ENCODE measurements at places on chromosomes 1 and 21.
A peak's percentile ranks its signal among the peaks of the same experiment; 100 is the strongest.

GRCh38 chr1:108811611-108812010, 45.3 kb downstream of the AKNAD1 start:
- no peak for DNase-seq

GRCh38 chr1:114114185-114115094, 39.2 kb downstream of the SYT6 start:
- no peak for DNase-seq

DNA sequence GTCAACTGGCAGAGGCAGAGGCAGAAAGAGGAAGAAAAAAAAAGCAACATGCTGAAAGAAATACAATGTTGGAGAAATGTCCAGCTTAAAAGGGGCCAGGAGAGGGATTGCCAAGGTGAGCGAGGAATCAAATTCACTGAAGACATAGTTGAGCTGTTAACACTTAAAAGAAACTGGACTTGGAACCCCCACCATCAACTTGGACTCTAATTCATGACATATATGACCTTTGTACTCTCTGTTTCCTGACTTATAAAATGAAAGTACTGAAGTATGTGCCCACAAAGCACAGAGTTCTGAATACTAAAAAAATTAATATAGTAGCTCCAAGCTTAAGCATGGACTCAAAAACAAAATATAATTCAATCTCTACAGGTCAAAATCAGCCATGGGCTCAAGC, 16.1 kb downstream of the PRR9 start:
- DNase-seq = no peak

GRCh38 chr1:55204997-55205396, 10.2 kb downstream of the USP24 start:
- no peak for DNase-seq

GRCh38 chr1:185559684-185560331, 174.4 kb upstream of the HMCN1 start:
- DNase-seq = no peak

DNA sequence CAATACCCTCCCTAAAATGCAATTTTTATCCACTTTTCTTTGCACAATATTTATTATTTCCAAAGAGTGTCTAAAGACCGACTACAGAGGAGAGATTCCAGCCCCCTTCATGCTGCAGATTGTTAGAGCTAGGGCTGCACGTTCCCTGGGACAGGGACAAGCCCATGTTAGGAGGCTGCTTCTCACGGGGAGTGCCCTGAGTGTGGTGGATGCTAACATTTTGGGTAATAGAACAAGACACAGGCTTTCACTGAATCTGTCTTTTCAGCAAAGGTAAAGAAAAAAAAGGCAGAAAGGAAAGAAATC, 125.4 kb downstream of the RIPK4 start:
- no peak for DNase-seq

DNA sequence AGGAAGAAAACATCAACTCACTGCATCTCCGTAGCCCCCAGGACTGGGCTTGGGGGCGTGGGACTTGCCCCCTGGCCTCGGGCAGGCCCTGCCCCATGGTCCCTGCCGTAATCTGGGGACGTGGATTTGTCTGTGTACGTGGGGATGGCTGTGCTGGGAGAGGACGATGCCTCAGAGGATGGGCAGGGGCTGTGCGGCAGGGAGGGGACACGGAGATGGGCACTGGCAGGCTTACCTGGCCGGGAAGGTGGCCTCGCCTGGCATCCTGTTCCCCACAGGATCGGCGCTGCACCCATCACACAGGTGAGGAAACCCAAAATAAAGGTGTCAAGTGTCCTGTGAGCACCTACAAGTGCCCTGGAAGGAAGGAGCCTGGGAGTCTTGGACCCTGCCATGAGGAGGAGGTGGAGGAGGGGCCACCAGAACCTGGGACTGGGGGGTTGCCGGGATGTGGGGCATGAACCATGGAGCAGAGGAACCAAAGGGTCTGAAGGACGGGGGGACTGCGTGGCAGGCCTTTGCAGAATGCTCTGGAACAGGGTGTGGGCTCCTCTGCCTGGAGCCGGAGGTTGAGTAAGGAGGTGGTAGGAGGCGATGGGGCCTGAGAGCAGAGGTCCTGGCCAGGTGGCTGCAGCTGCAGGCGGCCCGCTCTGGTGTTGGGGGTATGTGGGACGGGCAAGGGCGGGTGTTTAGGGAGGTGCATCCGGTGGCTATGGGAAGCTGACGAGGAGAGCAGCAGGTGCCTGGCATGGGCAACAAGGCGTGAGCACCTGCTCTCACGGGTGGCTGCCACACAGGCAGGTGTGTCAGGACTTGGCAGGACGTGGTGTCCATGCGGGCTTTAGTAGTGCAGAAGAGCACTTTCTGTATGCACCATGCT, 27.8 kb upstream of the LRRC3 start:
- peak; percentile 60 for DNase-seq

GRCh38 chr1:41338820-41339219, 22.4 kb upstream of the FOXO6 start:
- DNase-seq = no peak

DNA sequence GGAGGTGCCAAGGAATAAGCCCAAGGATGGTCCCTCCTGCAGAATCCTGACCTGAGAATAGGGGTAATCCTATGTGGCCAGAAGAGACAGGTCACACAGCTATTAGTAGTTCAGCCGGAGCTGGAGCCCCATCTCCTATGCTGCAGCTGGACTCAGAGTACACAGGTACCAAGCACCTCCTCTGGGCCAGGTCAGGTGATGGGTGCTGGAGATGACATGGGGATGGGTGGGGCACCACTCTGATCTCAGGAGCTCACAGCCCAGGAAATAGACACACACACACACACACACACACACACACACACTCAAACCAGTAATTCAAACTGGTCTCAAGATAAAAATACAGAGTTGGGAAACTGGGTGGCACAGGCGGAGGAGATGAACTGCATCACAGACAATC, 54.2 kb upstream of the SSBP3 start:
- no peak for DNase-seq

GRCh38 chr21:32807717-32808380, 36.3 kb upstream of the PAXBP1 start:
- no peak for DNase-seq

GRCh38 chr1:31703431-31704270, at the start of gene COL16A1:
Gene COL16A1 (minus strand): TSS chr1:31704017. CDS start chr1:31702193, 1,824 bp downstream.
- DNase-seq = no peak

DNA sequence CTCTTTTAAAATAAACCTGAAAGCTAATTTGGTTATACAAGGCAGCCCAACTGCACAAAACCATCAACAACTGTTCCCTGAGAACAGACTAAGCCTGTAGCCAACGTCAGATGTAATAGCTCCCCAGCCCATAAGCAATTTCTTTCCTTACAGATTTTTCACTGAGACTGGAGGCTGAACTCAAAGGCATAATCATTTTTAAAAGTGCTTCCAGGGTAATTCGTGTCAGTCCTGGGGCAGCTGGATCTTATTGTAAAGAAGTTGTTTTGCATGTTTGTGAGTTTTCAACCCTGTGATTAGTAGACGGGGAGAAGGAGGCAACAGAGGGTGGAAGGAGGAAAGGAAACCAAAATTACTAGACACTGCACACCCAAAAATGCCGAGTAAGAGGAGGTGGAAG, 3.2 kb downstream of the DPT start:
- DNase-seq = no peak

- no peak for DNase-seq
Observed at GRCh38 chr1:64598100-64598571, 128.2 kb downstream of the CACHD1 start.
